ENCODE measurements at places on chromosomes 2 and 18.

DNA sequence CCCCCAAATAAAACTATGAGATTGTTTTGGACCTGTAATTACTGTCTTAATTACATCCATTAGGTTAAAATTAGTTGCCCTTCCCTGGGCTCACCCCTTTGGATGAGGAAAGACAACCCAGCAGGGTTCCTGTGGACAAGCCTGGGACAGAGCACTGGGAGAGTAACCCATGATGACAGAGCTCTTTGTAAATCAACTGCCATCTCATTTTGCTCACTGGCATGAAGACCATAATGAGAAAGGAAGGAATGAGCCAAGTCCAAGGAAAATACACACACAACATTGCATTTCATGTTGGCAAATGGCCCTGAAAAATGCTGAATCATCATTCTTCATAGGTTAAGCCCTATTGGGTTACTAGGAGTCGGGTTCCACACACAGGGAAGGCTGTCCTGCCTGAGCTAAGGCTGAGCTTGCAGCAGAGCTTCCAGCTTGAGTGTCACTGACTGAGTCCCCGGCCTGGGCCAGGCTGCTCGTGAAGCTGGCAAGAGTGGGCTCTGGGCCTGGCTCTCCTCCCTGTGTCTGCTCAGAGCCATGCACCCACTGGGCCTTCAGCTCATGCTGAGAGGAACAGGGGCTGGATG lies 94.1 kb upstream of the ACAA2 start:
- no peak for DNase-seq

DNA sequence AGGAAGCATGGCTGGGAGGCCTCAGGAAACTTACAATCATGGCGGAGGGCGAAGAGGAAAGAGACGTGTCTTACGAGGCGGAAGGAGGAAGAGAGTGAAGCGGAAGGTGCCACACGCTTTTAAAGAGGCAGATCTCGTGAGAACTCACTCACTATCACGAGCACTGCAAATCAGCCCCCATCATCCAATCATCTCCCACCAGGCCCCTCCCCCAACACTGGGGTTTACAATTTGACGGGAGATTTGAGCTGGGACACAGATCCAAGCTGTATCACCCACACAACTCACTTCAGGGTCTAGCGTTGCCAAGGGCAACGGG lies 5.1 kb upstream of the BOK start:
- DNase-seq, result no peak

- DNase-seq, result no peak
Measured at GRCh38 chr2:70778676-70779075, 10.7 kb upstream of the ADD2 start.

DNA sequence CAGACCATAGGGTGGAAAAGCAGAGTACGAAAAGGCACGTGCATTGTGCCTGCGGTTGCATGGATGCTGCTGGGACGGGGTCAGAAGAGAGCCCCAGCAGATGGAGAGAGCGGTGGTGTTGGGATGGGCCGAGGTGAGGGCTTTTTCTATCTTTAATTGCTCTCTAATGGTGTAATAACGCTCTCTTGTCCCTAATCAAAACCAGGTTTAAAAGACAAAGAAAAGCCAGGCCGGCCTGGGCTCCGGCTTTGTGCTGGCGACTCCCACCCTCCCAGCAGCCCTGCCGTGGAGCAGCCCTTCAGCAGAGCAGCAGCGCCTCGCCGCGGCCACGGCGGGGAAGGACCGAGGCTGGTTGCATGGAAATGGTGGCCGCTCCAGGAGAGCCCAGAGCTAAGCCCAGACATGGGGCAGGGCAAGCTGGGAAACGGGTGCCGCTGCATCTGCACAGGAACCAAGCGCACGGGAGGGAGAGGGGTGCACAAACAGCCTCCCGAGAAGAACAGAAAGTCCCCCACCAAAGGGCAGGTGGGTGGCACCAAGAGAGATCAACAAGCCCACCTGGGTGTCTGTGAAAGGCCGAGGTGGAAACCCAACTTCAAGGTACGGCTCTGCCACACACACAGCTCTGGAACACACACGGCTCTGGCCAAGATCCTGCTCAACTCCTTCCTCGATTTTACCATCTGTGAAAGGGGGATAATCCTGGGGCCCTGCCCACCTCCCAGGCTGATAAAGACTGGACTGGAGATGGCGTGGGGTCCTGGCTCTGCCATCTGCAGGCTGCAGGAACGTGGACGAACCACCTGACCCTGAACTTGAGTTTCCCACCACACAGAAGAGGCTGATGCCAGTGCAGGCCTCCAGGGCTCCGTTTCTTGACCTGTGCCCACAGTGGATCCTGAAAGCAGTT lies 15.0 kb downstream of the HS1BP3 start:
- peak; percentile 95 for DNase-seq

DNA sequence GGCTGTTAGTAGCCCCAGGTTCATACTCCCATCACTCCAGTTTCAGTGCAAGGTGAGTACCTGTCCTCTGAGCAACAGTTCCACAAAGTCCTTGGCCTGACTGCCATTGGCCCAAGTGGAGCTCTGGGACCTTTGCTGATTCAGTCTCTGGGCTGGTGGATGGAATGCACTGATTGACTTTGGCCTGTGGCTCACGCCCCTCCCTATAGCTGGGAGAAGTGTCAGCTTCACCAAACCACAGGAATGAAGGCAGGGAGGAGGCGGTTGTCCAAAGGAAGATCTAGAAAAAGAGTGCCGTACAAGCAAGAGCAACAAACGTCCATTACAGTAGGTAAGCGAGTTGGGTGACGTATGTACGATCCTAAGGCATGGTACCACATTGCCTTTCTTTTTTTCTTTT lies 34.0 kb downstream of the QPCT start:
- DNase-seq, result no peak

DNA sequence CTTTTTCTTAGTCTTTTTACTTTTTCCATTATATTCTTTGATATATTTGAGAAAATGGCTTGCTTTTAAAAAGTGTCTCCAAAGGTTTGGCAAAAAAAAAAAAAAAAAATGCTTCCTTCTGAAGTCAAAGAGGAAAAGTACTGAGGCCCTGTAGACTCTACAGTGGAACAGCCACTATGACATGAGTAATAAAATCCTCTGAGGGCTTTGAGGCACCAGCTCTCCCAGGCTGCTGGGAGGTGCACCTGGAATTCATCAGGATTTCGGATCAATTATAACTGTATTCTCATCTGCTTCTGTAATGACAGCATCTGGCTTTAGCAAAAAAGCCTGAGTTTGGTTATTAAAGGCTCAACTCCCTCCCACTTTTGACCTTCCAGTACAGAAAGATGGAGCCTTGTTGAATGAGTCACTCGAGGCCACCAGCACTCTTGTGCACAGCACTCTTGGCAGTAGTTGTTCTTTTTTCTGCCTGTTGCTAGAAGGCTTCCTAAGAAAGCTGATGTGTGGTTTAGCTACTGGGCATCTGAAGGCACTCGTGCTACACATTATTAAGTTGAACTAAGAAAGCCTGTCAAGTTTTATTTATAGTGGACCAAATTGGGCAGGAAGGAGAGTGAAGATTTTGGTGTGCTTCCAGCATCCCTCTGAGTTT lies 131.3 kb downstream of the PRPF40A start:
- no peak for DNase-seq

DNA sequence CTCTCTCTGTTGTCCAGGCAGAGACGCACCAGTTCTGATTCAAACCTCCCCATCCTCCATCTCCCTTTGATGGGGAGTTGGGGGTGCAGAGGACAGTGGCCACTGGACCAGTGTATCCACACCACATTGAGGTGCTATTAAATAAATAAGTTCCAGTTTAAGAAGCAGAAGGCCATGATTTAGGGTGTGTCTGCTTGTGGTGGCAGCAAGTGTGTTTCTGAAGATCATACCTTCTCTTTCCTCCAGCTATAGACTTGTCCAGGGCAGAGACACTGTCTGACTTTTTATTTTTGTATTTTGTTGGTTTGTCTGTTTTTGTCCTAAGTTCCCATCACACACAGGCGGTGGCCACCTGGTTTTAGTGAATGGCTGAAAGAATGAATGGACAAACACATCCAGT lies 16.5 kb upstream of the INO80C start:
- no peak for DNase-seq

GRCh38 chr2:72892506-72893173 lies 5.4 kb downstream of the SPR start:
- no peak for DNase-seq

- DNase-seq, result no peak
Measured at GRCh38 chr2:191935247-191935646, 88.4 kb upstream of the CAVIN2 start.

DNA sequence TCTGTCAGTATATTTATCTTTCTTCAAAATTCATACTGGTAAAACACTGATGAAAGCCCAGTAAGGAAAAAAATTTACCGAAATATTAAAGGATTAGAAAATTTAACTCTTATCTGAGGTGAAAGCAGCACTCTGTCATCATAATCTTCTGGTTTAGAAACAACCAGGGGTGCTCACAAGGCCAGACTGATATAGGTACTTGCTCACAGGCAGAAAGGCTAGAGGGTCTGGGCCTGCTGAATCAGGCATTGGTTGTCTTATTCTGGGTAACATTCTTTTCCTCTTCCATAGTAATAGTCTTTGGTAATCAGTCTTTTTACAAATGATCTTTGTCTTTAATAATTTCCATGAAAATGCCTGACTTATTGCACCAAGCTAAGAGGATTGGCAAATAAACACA lies 221.4 kb upstream of the TFPI start:
- DNase-seq, result no peak

- DNase-seq, result no peak
Measured at GRCh38 chr2:111923276-111923804, 24.9 kb downstream of the MERTK start.

DNA sequence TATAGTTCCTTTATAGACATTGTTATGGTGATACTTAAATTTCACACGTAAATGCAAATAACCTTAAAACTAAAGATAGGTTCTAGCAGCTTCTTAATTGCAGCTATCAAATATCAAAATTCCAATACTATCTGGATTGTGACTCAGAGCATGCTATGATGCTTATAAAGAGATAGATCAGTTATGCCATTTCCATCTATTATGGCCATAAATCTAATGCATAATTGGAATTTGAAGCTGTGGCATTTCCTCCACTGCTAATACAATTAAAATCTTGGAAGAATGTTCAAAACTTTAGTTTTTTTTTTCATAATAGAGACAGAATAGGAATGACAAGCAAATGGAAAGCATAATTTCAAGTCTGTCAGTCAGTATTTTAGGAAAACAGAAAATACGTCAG lies 220.8 kb upstream of the GALNT5 start:
- DNase-seq, result no peak

GRCh38 chr18:39506581-39507330 lies 1941.2 kb upstream of the CELF4 start:
- no peak for DNase-seq

DNA sequence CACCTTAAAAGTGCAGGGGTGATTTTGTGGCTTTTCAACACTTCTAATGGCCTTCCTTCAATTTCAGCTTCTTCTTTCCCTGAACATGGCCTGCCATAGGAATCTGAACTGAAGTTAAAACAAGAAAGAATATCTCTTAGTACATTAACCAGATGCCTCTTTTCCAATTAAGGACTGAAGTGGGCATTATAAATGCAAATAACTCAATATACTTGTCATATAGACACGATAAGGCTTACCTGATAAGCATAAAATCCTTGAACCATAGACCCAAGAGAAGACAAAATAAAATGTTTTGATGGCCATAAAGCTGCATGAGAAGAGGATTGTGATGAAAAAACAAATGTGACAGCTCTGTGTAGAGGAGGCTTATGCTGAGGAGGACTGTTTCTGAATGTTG lies 173.1 kb downstream of the MC4R start:
- DNase-seq, result no peak

DNA sequence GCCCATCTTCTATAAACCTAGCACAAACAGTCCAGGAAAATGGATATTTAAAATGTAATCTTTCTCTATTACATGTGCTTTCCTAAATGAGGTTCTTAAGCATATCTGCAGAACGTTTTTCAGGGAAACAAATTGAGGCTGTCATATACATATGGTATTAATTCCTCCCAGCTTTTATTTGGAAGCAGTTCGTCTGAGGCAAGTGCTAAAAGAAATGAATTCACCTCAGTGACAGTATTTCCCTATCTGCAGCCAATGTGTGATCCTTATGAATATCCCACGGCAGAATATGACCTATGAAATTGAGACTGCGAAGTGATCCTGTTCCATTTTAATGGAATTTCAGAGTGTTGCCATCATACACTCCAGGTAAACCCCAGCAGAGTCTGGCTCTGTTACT lies 7.1 kb downstream of the MYOM1 start:
- DNase-seq, result no peak

DNA sequence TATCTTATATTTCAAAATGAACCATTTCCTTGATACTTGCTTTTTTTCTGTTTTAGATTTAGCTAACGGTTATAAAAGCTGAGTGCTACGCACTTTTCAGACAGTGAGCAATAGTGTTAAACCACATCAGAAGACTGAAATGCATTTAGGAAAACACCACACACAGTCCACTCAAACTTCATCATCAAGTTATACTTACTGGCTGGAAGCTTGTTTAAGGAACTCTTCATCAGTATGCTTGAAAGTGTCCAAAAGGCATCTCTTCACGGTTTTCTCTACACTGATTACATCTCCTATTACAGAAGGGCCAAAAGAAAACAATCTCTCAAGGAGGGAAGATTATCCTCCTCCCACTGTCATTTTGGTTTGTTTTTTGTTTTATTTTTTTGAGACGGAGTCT lies 19.7 kb downstream of the ILKAP start:
- DNase-seq, result no peak

- DNase-seq, result no peak
Measured at GRCh38 chr2:151760139-151760650, 25.9 kb upstream of the NEB start.

DNA sequence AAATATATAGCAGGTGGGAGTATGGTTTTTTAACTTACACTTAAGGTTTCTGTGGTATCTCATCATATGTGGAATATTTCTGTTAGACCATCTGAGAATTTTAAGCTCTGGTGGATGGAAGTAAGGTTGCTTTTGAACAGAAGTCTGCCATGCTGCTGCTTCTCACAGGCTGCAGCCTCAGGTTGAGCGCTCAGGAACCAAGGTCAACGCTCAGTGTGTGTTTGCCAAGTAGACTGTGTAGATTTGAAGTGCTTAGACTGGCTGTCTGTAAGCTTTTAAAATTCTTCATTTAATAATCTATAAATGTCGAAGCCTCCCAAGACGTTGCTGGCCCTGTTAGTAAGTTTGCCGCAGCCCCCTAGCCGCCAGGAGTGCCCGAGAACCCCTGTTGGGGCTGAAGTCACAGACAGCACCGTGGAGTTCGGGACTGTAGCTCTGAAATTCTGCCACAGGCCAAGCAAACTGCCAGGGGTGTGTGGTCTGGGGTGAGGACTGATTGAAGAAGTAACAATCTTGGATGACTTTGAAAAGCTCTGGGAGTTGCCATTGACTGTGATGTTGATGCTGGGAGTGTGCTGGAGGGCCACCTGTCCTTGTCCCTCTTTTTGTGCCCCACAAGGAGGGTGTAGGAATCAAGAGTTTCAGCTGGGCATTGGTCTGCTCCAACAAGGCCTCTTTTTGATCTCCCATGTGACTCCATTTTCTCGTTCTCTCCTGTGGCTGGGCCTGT lies 26.9 kb downstream of the INPP4A start:
- DNase-seq, result no peak

DNA sequence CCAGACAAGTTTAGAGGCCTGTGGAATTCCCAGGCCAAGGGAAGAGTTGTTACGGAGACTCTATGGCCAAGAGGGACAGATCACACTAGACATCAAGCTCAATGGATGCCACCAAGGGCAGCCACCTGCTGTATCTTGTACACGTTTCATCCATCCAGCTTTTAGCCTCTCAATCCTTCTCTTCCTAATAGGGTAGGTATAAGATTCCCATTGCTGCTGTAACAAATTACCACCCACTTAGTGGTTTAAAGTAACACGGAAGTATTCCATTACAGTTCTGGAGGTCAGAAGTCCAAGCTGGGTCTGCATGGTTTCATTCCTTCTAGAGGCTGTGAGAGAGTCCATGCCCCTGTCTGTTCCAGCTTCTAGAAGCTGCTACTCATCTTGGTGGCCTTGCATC lies 87.8 kb downstream of the GBX2 start:
- no peak for DNase-seq

Data from chondrocyte (in vitro differentiated cells).